ENCODE measurements at places on chromosomes 6 and 20.

GRCh38 chr6:19408331-19408730, 428.8 kb upstream of the ID4 start:
- peak; percentile 60 for DNase-seq

DNA sequence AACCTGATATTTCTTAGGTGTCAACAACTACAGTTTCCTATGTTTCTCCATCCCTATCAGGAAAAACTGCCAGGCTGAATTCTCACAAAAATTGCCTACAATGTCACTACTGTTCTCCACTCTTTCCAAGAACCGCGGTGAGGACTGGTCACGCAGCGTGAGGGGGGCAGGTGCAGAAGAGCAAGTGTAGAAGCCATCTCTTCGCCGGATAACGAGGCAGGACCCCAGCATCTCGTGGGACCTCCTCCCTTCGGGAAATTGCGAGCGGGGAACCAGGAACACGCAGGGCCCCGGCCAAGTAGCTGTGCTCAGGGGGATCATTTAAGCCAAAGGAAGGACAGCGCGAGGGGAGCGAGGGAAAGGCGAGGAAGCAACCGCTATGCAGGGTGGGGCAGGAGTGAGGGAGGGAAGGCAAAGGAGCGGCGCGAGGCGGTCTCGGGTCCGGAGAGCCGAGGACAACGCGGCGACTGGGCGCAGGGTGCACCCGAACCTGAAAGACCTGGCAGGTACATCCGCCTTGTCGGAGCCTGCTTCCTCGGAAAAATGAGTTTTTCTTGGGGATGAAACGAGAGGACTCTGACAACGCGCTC, 559 bp downstream of the APMAP start:
- peak; percentile 27 for DNase-seq

DNA sequence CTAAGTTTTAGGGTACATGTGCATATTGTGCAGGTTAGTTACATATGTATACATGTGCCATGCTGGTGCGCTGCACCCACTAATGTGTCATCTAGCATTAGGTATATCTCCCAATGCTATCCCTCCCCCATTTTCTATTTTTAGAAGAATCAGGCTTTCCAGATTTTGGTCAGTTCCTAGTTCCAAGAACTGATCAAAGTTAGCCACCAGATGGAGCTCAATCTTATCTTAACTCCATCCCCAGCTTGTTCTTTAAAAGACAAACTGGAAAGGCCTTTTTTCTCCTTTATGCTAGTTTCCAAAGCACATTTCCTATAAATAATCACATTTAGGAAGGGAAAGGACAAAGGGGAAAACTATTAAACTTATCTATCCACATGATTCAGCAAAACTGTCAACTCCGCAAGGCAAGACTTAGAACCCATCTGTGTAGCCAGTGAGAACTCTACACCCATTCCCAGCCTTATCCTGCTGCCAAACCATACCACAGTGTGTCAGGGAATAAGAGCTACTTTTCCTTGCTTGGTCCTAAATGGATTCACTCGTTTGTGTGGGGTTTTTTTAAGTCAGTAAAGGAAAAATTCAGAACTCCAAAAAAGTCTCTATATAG, 22.8 kb upstream of the KHDC1 start:
- no peak for DNase-seq

- no peak for DNase-seq
Measured at GRCh38 chr20:3371754-3372153, 35.7 kb downstream of the DNAAF9 start.

- no peak for DNase-seq
Measured at GRCh38 chr6:159578629-159579028, 114.4 kb downstream of the SOD2 start.

- peak; percentile 33 for DNase-seq
Measured at GRCh38 chr6:70107852-70108629, 194.8 kb downstream of the COL9A1 start.

DNA sequence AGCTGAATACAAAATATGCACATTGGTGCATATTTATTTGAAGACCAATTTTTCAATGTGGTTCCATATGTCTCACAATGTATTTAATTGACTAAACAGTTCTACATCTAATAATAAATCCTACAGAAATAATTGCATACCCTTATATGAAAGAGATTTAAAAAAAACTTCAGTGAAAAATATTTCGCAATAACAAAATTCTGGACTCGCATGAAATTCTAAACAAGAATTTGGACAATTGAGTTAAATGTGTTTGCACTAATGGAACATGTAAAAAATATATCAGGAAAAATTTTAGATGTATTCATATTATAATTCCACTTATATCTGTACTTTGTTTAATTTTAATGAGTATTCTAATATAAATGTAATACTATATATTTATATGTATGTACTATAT, 1003.1 kb downstream of the EYS start:
- no peak for DNase-seq

- DNase-seq = no peak
Measured at GRCh38 chr20:44549123-44549522, 27.3 kb upstream of the SERINC3 start.

- DNase-seq = no peak
Measured at GRCh38 chr6:129194306-129194941, 311.5 kb downstream of the LAMA2 start.

DNA sequence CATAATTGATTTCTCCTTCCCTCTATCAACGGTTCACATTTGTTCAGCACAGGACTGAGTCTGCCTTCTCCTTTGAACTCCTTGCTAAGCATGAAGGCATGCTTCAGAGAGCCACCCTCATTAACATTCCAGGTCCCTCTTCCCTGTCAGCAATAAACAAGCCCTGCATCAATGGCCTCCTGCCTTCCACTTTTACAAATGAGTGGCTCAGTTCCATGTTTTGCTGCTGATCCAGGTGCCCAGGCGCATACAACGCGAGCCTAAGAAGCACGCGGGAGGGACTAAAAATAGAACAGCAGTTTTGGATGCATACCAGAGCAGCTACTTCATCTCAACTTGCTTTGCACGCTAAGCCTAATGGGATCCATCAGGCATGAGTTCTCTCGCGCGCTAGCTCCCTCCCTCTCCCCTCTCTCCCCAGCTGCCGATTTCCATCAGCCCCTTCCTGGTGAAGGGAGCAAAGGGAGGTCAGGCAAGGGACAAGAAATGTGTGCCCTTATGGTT, 53.4 kb downstream of the TRAF3IP2 start:
- DNase-seq = peak; percentile 98

GRCh38 chr20:19465536-19465935, 253.1 kb downstream of the SLC24A3 start:
- DNase-seq = no peak

GRCh38 chr6:132648356-132648755, 10.6 kb downstream of the TAAR1 start:
- no peak for DNase-seq

DNA sequence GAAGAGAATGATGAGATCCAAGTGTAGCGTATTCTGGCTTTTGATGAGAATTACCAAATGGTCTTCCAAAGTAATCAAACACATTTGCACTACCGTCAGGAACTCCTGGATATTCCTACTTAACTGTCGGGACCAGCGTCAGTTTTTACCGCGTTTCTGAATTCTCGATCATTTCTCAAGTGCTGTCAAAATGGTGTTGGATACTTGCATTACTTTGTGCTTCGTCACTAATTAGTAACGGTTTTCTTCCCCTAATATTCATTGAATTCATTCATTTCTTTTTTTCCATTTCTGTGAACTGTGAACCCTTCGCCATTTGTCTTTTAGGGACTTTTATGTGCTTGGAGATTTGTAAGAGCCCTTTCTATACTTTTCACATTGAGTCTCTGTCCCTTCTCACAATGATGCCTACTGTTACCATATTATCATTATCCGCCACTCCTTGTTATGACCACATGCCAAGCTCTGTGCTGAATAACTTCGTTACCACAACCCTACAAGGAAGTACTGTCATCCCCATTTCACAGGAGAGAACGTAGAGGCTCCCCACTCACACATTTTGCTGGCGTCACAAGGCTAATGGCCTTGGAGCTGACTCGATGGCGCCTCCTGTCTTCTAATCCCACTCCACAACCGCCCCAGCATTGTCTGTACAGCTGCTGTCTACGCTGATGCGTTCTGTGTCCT, 74.2 kb upstream of the QKI start:
- no peak for DNase-seq

GRCh38 chr6:158255275-158255988, 56.8 kb upstream of the TULP4 start:
- no peak for DNase-seq

GRCh38 chr6:111032484-111033140, 50.8 kb downstream of the RPF2 start:
- DNase-seq = no peak

GRCh38 chr20:62087227-62087626, 21.5 kb upstream of the TAF4 start:
- no peak for DNase-seq

- DNase-seq = no peak
Measured at GRCh38 chr6:82976179-82976578, 89.5 kb downstream of the UBE3D start.

GRCh38 chr20:10660661-10661060, 13.1 kb downstream of the JAG1 start:
- no peak for DNase-seq

- no peak for DNase-seq
Measured at GRCh38 chr6:105988812-105989577, 97.1 kb upstream of the PRDM1 start.

GRCh38 chr6:167077241-167077932, 45.5 kb upstream of the CCR6 start:
- DNase-seq = no peak

DNA sequence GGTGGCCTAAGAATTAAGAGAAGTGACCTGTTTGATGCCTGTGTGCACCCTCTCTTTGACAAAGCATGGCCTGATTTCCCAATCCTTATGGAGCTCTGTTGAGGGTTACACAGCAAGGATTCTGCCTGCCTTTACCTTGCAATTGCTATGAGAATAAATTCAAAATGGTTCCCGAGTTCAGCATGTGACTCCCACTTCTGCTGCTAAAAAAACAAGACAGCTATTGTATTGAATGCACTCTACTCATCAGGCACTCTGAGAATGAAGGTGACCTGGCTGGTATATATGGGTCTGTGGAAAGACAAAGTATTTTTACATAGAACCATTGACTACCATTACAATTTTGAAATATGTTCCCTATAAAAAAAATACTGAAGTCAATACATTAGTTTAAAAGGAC, 190.3 kb downstream of the ATXN1 start:
- no peak for DNase-seq

GRCh38 chr6:13923527-13924145, 1.1 kb upstream of the RNF182 start:
- no peak for DNase-seq

DNA sequence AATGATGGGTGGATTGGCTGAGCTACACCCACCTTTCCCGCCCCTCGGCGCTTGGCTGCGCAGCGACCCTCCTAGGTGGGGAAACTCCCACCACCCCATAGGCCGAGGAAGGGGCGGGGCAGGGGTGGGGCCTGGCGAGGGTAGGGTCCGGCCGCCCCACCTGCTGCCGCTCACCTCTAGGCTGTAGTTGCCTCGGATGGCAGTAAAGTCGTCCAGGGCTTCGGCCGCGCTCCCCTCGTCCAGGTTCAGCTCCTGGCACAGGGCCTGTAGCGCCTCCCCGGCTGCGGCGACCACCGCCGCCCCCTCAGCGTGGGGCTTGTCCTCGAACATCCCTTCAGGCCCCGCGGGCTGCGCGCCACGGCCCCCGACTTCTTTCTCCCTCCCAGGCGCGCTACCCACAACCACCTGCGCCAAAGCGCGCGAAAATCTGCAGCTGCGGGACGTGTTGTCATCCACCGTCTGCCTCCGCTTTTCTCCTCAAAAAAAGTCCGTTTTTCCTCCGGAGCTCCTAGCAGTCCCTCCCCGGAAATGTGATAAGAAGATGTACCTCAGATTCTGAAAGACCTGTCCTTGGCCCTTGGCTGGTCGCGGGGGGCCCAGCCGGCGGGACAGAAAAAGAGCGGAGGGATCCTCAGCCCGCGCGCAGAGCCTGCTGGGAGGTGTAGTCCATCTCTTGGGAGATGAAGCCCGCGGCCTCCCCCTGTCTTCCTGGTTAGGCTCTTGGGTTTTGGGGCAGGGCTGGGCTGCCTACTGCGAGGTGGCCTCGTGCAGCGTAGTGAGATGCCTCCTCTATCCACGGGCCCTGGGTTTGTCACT, at the start of gene RBL1:
Gene RBL1 (minus strand): TSS at position 399 of the 816 bp plus-strand sequence. CDS start 69 bp downstream, at position 330.
- DNase-seq = peak; percentile 92

GRCh38 chr6:50889935-50890334, 71.3 kb downstream of the TFAP2B start:
- no peak for DNase-seq

- DNase-seq = no peak
Measured at GRCh38 chr20:15564981-15565380, 1008.3 kb downstream of the KIF16B start.

- DNase-seq = no peak
Measured at GRCh38 chr6:137894779-137895385, 27.8 kb downstream of the TNFAIP3 start.

GRCh38 chr6:14025160-14025559, 92.4 kb upstream of the CD83 start:
- no peak for DNase-seq

- DNase-seq = no peak
Measured at GRCh38 chr6:24933868-24934401, 1.8 kb downstream of the RIPOR2 start.

GRCh38 chr6:15969236-15969778, 159.6 kb upstream of the MYLIP start:
- no peak for DNase-seq

DNA sequence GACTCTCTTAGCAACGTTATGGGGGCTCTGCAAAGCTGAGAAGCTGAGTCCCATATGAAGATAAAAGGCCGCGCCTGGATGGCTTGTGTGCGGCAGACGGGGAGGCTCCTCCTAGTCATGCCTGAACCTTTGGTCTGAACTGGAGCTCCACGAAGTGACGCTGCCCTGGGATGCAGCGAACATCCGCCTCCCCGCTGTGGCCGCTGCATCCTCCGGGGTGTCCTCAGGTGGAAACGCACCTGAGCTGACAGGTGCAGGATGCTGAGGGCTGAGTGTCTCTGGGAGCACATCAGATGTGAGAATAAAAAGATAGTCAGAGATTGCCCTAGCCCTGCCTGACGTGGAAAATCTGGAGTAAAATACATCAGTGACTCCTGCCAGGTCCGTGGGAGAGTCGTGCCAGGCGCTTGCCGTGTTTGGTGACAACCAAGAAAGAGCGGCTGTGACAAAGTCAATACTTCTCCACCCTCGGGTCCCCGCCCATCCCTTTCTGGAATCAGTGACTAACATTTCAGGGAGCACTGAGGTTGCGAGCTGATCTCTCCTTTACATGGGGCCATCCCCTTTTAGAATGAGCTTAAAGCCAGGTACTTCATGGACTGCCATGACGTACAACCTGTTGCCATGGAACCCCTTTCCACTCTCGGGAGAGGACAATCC, 162.8 kb upstream of the AFDN start:
- DNase-seq = no peak

GRCh38 chr20:21510414-21511384, 3.2 kb downstream of the NKX2-2 start:
- DNase-seq = no peak

- no peak for DNase-seq
Measured at GRCh38 chr20:12824328-12825225, 184.2 kb upstream of the SPTLC3 start.

DNA sequence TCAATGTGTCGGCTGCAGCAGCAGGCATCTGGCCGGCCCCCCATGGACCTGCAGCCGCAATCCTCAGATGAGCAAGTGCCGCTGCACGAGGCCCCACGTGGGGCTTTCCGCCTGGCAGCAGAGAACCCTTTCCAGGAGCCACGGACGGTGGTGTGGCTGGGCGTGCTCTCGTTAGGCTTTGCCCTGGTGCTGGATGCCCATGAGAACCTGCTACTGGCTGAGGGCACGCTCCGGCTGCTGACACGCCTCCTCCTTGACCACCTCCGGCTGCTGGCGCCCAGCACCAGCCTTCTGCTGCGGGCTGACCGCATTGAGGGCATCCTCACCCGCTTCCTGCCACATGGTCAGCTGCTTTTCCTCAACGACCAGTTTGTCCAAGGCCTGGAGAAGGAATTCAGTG, 3.5 kb downstream of the AP5S1 start:
- no peak for DNase-seq

- no peak for DNase-seq
Measured at GRCh38 chr6:30688569-30688968, 2.1 kb upstream of the PPP1R18 start.
